Activated CD8-positive, alpha-beta T cell treated with anti-CD3 and anti-CD28 coated beads, Interleukin-2, amount 10 ng/mL, durations not matched to agents 7 days and 5 days (primary cell): ENCODE measurements at places on chromosomes 7 and 10. TPM values are rescaled to one million over a fixed set of nuclear protein-coding genes. Genes with fewer than 3 reads are reported as not detected.

Gene STK31
- total RNA-seq = 0.16 TPM

Gene TAS2R5
- 0.99 TPM for total RNA-seq

Gene PCDH15
- not detected for total RNA-seq

Gene GDF2
- not detected for total RNA-seq
